ENCODE measurements at places on chromosomes 12 and 14. TPM values are rescaled to one million over a fixed set of nuclear protein-coding genes. Genes with fewer than 3 reads are reported as not detected.

DNA sequence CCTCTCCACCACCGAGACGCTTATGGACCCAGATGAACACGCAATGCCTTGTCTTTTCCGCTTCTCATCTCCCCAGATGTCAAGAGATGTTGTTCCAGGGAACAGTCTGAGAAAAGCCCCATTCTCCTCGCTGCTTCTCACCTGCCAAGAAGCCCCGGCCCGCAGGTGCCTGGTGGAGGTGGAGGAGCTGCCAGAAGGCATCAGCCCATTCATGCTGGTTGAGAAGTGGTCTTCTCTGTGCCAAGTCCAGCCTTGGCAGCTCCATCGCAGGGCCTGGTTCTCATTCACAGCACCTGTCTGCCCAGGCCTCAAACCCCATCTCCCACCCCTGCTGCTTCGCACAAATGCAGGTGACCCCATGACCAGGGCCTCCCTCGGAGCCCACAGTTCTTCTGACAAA is 42.3 kb upstream of the TMEM263 start:
- no peak for DNase-seq

DNA sequence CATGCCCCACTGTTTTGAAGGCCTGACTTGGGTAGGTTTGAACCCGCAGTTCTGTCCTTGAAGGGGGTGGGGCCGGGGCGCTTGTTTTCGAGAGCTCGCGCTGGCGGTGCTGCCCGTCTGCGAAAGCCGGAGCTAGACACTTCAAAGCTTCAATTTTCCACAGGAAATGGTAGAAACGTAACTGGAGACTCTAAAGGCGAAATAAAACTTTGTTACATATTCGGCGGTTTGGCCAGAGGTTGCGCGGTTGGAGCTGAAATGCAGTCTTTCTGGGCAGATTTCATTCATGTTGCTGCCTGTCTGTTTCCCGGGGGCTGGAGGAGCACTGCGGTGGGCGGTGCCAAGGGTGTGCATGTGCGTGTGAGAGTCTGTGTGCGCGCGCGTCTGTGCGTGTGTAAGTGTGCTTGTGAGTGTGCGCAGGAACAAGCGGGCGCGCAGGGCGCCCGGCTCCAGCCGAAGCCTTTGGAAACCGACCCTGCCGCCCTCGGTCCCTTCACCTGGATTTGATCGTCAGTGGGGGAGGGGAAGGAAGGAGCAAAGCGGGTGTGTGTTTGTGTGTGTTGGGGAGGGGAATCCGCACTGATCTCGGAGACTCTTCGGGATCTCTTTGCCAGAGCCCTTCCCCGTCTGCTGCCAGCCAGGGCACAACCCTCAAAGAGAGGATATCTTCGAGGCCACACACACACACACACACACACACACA is 227.7 kb upstream of the CRY1 start:
- no peak for DNase-seq

- DNase-seq, result no peak
Measured at GRCh38 chr14:36454599-36455240, 65.3 kb downstream of the NKX2-1 start.

DNA sequence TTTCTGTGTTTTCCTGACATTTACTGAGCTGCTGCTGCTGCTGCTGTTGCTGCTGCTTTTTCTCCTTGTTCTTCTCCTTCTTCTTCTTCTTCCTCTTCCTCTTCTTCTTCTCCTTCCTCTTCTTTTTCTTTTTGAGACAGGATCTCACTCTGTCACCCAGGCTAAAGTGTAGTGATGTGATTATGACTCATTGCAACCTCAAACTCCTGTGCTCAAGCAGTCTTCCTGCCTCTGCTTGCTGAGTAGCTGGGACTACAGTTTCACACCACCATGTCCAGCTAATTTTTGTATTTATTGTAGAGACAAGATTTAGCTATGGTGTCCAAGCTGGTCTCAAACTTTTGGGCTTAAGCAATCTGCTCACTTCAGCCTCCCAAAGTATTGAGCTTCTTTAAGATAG is 95.8 kb downstream of the TMTC3 start:
- peak; percentile 91 for DNase-seq

DNA sequence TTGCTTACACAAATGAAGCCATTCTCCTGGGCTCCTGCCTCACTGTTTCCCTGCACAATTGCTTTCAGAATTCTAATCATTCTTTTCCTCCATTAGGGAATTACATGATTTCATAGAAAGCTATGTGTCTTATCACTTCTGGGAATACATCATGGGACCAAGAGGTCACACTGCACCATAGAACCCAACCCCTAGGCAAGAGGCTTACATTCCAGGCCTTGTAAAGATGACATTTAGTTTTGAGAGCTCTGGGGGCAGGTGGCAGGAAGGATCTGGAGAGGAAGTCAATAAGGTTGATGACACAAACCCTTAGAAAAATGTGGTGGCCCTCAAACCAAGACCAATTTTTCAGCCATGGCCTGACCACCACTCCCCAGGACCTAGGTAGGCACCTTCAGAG is 57.1 kb downstream of the NUAK1 start:
- no peak for DNase-seq

DNA sequence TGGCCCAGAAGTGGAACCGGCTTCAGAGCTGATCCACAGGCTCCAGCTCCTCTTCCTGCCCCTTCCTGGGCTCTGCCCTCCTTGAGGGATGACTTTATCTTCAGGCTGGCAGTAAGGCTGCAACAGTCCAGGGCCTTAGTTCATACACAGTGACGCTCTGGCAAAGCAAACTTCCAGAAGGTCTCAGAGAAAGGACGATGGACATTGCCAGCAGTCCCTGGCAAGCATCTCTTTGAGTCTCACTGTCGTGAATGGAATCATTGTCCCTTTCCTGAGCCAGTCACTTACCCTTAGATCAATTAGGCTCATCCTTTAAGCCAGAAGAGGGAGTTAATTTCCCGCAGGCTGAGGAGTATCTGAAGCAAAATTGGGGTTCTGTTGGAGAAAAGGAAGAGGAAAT is 8.6 kb downstream of the AK7 start:
- DNase-seq, result no peak

DNA sequence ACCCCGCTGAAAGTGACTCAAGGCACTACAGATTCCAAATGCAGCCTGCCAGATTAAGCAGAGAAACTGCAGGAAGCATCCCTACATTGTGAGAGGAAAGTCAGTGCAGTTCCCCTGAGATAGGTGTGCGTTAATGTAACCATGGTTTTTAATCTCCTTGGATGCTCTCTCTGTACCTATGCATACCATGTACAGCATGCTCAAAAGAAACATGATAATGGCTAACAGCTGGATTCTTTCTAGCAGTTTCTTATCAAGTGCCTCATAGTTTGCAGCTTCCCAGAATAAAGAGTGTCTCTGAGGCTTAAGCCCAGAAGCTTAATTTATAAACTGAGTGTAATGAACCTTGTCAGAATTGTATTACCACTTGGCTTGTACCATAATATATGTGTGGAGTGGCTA is 17.1 kb upstream of the MDM1 start:
- DNase-seq, result no peak

- DNase-seq, result no peak
Measured at GRCh38 chr12:113135178-113136127, at the start of gene RASAL1. TSS of gene RASAL1 (minus strand) at chr12:113135761. CDS start at chr12:113135462, 299 bp downstream.

DNA sequence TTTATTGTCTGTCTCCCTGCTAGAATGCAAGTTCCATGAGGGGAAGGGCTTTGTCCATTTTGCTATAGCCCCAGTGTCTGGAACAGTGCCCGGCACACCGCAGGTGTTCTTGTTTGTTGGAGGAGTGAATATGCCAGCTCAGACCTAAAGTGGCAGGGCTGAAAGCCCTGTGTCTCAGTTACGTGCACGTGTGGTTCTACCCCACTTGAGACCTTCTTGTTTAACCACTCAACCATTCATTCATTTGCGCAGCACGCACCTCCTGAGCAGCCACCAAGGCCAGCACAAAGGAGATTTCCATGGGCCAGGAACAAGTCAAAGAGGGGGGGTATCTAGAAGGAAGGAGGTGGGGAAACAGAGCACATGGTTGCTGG is 338.0 kb upstream of the FKBP4 start:
- no peak for DNase-seq

DNA sequence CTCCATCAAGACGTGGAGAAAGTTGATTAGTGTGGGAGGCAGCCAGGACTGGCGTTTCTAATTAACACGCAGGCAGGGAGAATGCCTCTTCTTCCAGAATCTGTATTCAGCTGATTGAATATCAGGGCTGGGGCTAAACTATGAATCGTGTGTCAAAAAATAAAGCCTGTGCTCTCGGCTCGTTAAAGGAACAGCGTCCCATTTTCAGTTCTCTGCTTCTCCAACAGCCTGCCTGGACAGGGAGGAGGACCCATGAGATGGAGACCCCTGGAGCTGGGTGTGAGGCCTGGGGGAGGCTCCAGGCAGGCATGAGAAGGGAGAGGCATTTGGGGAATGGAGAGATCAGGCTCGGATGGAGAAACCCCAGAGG is 28.6 kb upstream of the LHX5 start:
- no peak for DNase-seq

GRCh38 chr12:39372929-39373328 is 70.0 kb downstream of the KIF21A start:
- peak; percentile 72 for DNase-seq

DNA sequence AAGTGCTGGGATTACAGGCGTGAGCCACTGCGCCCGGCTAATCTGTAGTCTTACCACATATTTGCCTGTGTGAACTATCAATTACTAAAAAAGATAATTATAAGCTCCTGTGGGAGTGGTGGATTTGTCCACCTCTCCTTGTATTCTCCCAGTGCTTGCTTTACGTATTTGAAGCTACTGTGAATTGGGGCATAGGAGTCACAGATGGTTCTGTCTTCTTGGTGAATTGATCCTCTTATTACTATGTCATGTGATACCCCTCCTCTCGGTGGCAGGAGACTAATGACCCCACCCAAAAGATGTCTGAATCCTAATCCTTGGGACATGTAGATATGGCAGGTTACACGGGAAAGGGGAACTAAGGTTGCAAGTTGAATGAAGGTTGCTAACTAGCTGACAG is 11.8 kb downstream of the GPR132 start:
- DNase-seq, result no peak

GRCh38 chr12:57965766-57966165 is 24.4 kb downstream of the ATP23 start:
- DNase-seq, result peak; percentile 56

The COX8C gene
- not detected for total RNA-seq

The DIO3 gene
- total RNA-seq, result not detected

The CCDC198 gene
- total RNA-seq, result 1.7 TPM

The TPPP2 gene
- total RNA-seq, result not detected
